ENCODE measurements at places on chromosomes 16 and 17.

DNA sequence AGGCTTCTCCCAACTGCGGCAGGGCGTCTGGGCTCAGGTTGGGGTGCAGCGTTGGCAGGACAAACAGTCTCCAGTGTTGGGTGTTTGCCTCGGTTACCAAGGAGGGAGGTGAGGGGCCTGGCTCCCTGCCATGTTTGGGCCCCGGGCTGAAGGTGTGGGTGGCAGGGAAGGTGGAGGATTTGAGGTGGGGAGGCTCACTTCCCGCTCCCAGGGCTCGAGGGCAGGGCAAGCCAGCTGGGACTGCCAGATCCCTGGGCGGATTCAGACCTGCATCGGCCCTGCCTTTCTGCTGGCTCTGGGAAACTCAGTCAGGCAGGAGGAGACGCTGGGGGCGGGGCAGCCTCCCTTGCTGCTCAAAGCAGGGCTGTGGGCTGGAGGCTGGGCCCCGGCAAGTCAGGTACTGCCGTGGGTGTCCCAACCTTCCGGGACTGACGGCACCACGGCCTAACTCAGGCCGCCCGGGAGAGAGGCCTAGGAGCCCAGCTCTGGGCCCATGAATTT is 31.3 kb upstream of the KRT17 start:
- DNase-seq, result no peak

- DNase-seq, result no peak
Observed at GRCh38 chr16:49890876-49891275, 35.0 kb upstream of the ZNF423 start.

GRCh38 chr17:17440010-17440843 is 36.6 kb upstream of the MED9 start:
- DNase-seq, result peak; percentile 67

- no peak for DNase-seq
Observed at GRCh38 chr16:12188935-12189249, 212.4 kb downstream of the SNX29 start.

- no peak for DNase-seq
Observed at GRCh38 chr17:67126983-67127382, 82.6 kb downstream of the CACNG1 start.
